ENCODE measurements at places on chromosomes 6 and 20.

DNA sequence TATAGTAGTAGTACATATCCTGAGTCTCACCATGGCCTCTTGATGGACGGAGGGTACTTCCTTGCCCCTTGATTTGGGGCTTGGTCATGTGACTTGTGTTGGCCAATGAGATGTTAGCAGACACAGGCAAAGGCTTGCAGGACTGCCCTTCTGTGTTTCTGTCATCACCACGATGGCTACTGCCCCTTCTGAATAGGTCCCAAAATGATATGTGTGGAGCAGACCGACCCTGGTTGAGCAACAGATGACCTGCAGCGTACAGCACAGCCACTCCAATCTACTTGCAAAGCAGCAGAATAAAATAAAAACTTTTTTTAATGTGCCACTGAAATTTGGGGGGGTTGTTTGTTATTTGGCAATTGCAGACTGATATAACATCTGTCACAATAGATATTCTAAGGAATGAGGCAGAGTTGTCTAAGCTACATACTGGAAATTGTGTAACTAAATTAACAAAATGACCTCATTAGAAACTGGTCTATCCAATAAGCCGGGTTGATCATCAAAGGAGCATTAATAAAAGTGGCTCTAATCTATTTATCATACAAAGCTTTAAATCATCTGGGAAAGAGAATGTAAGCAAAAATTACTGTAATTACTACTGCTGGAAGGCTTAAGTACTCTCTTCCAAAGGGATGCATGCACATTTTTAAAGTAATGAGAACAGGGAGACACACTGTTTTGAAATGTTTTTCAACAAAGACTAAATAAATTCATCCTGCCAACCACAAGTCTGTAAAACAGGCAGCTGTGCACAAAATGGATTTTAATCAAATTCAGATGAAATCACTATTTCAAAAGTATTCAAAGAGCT lies 209.5 kb downstream of the KIF16B start:
- no peak for DNase-seq

GRCh38 chr6:170102582-170103481 lies 188.0 kb downstream of the DLL1 start:
- DNase-seq, result no peak

DNA sequence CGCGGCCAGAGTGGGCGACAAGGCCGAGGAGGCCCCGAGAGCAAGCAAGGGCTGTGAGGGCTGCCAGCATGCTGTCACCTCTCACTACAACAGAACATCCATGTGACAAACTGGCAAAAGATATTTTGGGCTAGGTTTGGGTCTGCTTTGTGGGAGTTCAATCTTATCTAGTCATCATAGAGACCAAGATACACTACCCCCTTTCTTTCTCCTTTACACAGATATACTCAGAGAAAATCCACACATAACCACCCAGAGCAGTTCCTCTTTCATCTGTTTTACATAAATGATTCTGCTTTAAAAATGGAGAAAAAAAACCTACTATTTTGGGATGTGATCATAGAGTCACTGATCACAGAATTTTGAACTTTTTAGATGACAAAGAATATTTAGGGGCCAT lies 16.8 kb downstream of the SOX4 start:
- DNase-seq, result peak; percentile 68

DNA sequence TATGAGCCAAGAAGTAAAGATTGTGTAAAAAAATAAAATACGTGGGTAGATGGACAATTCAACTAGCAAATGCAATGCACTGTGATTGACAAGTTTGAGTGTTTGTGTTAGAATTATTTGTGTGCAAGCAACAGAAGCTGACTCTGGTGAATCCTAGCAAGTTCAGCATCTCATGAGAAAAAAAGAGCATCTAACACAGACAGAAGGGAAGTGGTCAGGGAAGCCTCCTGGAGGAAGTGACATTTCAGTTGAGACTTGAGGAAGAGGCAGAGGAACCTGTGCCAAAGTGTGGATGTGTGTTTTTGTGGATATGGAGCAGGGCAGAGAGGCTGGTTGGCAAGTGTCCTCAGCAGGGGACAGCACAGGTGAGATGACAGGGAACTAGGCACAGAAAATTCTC lies 248.7 kb downstream of the ZNF217 start:
- DNase-seq, result no peak

- no peak for DNase-seq
Observed at GRCh38 chr6:112475083-112475482, 128.0 kb downstream of the RFPL4B start.

DNA sequence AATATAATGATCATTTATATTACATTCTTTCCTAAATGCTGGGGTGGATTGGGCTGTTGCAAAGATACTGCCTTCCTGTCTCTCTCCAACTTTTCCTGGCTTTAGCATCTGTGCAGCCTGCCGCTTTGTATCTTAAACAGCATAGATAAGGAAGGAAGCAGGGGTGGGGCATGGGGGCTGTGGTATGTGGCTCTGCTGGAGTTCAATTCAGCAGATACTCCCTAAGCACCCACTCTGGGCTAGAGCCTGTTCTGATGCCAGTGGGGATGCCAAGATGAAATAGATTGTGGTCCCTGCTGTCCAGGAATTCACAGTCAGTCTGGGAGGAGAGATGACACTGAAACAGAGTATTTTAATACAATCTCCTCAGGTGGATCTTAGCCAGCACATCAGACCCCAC lies 56.8 kb downstream of the EIF2S2 start:
- no peak for DNase-seq

GRCh38 chr20:38671186-38671585 lies 53.1 kb upstream of the SLC32A1 start:
- no peak for DNase-seq

- DNase-seq, result no peak
Observed at GRCh38 chr6:167676666-167677421, 149.9 kb upstream of the AFDN start.

- peak; percentile 66 for DNase-seq
Observed at GRCh38 chr6:33314515-33314942, 651 bp upstream of the TAPBP start.

GRCh38 chr6:73604020-73604419 lies 49.8 kb downstream of the SLC17A5 start:
- DNase-seq, result no peak

DNA sequence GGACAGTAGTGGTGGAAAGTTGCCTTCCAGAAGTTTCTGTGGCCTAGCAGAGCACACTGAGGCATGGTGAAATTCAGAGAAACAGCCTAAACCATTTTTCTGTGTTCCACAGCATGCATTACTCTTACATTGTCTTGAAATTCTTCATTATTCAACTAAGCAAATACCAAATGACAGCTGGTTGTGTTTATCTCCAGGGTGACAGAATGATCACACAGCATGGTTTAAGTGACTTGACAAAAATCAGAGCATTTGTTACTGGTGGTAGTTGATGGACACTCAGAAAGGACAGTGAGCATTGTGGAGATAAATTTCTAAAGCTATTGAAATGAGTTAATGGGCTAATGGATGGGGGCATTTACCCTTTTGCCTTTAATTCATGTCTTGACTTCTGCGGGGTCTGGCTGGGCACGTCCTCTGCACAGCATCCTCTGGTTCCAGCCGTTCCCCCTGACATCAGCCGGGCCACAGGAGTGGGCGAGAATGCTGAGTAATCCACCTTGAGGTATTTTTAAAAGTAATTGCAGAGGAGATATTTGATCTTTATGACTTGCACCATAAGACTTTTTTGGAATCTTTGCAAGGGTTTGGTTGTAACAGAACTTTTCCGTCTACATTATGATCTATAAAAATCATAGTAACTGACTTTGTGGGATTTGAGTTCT lies 78.9 kb upstream of the SCP2D1 start:
- DNase-seq, result no peak

GRCh38 chr6:14763616-14764015 lies 482.3 kb upstream of the JARID2 start:
- DNase-seq, result no peak

GRCh38 chr6:155132617-155133016 lies 131.2 kb upstream of the CLDN20 start:
- no peak for DNase-seq

DNA sequence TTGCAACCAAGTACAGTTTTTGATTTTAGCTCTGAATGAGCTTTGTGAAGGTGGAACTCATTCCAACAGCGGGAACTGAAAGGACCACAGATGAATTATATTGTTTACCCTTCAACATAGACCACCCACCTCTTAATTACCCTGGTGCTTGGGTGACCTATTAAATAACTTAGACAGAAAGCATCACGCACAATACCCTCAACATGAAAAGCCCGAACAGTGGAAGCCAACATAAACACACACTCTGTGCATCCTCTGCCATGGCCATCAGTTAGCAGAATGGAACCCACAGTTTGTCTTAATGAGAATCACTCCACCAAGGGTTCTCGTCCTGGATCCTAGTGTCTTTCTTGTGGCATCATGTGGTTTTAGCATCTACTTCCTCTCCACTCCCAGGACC lies 60.5 kb downstream of the FOXF2 start:
- DNase-seq, result no peak

GRCh38 chr6:122458087-122458486 lies 13.5 kb downstream of the SERINC1 start:
- DNase-seq, result no peak

- DNase-seq, result no peak
Observed at GRCh38 chr6:122042960-122043735, 356.3 kb upstream of the HSF2 start.

DNA sequence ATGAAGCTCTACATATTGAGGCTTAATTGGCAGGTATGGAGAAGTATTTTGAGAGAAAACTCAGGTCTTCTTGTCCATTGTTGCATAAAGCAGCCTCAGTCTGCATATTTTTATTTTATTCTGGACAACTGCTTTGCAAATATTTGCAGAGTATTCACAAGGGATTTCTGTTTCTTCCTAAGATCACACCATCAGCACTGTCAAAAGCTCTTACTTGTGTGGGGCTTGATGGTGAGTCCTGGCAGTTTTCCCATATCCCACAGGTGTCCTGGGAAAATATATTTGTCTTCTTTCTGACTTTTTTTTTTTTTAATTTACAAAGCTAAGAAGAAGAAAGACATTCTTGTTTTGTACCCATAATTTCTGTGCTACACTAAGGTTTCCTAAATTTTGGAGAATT lies 16.9 kb upstream of the MLIP start:
- DNase-seq, result no peak

- no peak for DNase-seq
Observed at GRCh38 chr6:87049779-87050178, 45.1 kb downstream of the CGA start.
